ENCODE measurements at places on chromosomes 5 and 9.

DNA sequence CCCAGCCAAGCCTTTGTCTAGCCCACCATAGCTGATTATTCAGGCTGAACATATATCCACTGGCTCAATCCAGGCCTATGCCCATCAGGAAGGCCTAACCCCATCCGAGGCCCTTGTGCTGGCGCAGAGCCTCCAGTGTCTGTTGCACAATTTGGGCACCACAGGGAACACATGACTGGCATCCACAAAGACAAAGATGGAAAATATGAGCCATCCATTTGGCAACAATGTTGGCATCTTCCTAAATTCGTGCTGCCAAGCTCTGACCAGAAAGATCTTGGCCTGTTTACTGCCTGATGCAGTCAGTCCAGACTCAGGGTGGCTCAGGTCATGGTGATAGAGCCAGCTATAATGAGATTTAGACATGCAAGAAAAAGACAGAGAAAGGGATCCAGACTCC, 233.8 kb downstream of the PIK3R1 start:
- DNase-seq, result no peak

DNA sequence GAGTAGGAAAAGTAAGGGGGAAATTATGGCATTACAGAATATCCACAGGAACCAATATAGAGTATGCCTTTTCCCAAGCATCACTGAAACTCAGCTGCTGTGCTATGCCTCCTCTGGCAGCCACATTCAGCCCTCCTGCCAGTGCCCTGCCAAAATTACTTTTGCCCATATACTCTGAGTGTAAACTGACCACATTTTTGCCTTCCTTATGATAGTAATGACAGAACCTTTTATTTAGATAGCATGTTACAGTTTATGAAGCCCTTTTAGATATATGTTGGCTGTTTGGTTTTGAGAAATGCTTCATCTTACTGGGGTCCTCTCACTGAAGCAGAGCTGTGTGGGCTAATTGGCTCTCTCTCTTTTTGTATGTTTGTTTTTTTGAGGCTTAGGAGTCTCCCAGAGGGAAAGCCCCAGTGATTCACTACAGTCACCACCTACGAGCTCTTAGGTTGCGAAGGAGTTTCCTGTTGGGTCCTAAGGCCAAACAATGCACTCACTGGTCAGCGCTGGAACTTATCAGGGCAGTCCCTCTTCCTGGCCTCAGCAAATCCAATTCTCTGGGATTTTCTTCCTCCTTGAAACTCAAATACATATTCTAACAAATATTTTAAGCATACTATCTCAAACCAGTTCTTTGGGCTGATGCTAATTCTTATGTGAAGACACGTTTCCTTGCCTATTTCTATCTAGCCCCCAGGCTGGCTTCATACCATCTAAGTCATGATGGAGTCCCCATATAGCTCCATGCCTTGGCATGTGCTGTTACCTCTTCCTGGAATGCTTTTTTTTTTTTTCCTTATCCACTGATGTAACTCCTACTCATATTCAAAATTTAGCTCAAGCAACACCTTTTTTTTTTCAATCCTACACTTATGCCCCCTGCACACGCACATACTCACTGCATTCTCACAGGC, 3.7 kb downstream of the PHF24 start:
- no peak for DNase-seq

DNA sequence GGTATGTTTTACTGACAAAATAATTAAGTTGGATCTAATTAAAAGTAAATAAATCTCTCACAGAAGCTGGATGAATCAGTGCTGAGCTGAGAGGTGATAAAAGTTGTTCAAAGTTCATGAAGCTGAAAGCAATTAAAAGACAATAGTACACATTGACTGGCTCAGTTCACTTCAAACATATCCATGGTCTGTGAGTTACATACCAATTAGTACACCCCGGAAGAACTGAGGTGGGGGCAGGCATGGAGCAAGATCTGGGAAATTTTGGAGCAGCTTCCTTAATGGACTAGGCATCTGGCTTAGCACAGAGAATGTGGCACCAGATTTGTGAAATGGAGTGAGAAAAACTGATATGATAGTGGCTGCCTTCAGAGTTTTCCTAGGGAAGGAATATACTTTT, 152.7 kb downstream of the ATP10B start:
- no peak for DNase-seq

- no peak for DNase-seq
Observed at GRCh38 chr9:79430619-79431018, 141.1 kb upstream of the TLE4 start.

- DNase-seq, result no peak
Observed at GRCh38 chr9:86042199-86042978, 57.0 kb downstream of the GOLM1 start.

DNA sequence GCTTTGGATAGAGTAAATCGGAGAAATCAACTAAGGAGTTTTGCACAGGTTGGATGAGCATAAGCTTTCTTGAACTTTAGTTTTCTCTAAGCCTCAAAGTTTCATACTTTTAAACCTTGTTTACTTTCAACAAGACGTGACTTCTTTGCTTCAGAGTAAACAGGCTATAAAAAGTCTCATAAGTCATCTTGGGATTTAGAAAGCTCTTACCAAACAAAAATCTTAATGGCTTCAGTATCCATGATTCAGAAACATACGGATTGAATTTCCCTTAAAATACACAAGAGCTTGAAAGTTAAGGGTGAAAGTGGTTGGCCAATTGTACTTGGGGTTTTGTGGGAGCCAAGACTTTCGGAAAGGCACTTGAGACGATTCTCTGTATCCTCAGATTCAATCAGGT, 270.9 kb upstream of the ANKH start:
- DNase-seq, result no peak

DNA sequence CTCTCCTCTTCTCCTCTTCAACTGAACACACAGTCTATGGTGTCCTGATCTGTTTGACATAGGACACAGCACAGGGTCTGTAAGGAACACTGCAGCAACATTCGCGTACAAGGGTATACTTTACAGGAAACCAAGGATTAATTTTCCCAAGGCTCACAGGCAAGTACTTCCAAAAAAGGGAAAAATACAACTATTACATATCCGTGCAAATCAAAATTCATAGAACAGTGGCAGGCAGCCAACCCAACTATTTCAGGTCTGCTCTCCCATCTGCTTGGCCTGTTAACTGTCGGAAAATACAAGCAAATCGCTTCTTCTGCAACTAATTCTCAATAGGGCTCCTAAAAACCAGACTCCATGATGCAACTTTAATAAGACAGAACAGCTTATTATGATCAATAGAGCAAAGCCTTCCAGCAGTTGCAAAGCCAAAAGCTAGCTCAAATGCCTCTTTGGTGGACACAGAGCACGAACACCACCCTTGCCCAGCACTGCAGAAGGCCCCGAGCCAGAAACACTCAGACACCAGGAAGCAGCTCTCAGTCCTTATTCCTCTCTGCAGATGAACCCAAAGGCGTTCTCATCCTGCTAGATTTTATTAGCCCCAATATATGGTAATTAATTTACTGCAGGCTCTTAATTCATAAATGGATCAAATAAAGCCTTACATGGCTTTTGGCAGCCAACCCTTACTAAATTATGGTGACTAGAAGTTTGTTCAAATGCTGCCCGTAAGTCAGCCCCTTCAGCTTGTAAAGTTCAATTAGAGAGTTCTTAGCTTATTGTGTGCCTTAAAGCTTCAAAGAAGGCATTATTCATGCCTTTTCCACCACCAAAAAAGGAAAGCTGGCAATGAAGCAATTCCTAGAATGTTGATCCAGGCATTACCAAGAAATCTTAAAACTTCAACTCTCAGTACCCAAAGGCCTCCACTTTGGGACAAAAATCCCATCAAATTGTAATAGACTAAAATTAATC, 68.8 kb downstream of the ZNF608 start:
- peak; percentile 53 for DNase-seq
